ENCODE measurements at places on chromosomes 3 and 15.

GRCh38 chr3:11661827-11662226 lies 18.1 kb upstream of the VGLL4 start:
- DNase-seq = no peak

DNA sequence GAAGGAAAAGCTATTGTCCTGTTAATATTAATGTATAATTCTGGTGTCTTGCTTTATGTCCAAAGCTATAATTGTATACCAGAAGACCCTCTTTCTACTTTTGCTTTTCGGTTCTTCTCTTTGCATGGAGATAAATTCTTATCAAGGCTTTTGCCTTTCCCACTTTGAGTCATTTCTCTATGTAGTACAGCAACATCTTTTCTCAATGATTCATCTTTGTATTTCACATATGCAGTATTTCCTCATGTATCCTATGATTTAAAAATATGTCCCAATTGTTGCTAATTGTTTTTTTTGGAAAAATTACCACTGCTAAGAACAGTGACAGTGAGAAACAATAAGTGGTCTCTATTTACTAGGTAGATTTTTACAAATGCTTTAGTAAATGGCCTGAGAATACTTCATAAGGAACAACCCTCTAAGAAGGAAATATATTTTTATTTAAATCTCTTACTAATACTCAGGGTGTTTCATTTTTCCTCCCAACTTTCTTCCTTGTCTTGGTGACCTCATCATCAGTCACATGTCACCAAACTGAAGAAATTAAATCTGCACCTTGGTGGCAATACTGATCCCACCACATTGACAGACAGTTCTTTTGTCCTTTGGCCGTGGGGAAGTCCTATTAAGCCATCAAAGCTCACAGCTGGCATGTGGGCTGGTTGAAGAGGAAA lies 290.6 kb downstream of the SATB1 start:
- no peak for DNase-seq

- no peak for DNase-seq
These were observed 367.9 kb upstream of the PROK2 start for GRCh38 chr3:72152551-72153476.

DNA sequence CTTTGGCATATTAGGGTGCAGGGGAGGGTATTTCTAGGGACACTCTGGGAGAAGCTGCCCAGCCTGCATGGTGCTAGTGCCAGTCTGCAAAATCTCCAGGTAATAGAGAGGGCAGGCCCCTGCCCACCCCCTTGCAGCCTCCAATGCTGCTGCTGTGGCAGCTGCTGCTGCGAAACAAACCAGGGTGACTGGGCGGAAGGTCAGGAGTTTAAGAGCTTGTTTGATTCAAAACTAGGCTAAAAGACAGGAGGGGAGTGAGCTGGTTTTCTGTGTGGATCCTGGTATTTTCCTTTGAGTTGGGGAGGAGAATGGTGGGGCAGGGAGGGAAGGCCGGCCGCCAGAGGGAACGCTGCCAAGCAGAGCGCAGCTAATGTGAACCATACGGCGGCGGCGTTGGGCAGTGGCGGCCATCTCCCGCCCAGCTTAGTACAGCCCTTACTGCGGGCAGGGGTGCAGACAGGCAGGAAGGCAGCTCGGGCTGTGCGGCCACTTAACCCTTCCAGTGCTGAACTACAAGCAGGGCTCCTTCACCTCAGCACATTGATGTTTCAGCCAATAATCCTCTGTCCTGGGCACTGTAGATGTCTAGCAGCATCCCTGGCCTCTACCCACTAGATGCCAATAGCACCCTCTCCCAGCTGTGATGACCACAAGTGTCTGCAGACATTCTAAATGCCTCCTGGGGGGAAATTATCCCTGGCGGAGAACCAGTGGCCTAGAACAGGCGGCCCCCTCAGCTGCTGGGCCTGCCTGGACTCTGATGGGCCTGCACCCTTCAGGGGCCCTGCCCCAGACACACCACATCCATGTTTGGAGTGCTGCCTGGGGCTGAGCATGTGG lies 125.7 kb downstream of the EEFSEC start:
- peak; percentile 75 for DNase-seq

DNA sequence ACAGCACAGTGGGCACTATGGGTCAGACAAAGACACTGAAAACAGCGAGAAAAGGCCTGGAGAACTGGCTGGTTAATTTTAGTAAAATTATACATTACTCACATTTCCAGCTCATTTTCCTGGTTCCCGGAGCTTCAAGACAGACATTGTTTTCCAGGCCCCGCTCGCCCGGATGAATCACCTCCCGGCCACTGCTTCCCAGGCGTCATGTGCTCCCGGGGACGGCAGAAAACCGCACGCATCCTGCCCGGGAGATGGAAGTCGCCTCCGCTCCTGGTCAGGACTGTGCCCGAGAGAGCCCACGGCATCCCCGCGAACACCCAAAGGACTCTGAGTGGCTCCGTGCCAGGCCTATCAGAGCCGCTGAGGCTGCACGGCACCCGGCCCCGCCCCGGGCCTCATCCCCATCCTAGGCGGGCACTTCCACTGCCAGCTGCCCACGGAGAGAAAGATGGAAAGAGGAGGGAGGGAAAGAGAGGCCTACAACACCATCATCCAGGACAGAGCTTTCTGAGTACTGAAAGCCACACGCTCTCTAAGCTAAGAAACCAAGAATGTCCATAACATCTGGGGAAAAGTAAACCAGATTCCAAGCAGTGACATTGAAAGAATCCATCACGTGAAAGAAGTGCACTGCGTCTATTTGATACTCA lies 75.1 kb downstream of the VGLL4 start:
- no peak for DNase-seq

DNA sequence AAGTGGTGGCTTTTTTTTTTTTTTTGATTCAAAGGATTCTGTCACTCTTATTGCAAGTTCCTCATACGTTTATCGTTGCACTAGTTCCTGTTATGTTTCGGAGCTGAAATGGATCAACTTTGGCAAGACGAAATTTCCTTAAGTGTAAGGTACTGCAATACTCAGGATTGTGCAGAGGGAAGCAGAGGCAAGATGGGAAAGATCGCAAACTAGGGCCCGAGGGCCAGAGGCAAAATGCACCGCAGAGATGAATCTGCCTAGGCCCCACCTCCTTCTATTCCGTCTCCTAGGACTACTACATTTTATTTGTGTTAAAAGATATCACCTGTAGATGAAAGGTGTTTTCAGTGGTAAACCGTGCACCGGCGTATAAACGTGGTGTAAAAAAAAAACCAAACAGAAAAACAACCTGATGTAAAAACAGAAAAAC lies 331 bp downstream of the RNU6-1 start:
- no peak for DNase-seq

DNA sequence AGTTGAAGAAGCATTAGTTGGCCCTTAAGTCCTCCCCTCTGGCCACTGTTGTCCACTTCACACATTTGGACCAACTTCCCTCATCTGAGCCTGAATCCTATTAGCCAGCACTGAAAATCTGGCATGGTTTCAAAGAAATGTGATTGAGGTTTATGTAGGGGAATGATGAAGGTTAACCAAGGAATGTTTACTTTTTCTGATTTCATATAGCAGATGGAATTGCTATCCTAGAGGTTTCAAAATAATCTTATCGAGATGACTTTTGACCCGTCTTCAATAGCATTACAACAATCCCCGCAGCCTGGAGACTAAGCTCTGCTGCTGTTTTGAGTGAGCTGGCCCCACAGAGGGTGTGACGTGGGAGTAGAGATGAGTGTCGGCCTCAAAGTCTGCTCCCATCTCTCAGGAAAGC lies 200.8 kb upstream of the IL12A start:
- no peak for DNase-seq

GRCh38 chr15:62505762-62506161 lies 340.7 kb upstream of the C2CD4B start:
- no peak for DNase-seq

DNA sequence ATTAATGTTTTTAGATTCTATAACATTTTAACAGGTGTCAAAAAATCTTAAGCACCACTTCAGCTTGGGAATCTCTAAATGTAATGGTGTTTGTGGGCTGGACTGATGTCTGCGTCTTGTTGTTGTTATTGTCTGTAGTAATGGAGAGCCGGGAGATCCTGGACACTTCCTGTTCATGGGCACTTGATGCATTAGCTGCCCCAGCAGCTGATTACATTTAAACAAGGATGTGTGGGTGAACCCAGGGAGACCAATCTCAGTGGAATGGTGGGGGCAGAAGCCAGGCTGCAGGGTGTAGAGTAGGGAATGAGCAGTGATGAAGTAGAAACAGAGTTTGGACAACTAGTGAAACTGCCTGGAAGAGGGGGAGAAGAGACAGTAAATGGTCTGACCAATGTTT lies 7.8 kb downstream of the CCR5AS start:
- DNase-seq = no peak

GRCh38 chr3:140972833-140973232 lies 31.2 kb downstream of the SLC25A36 start:
- DNase-seq = no peak

- DNase-seq = no peak
These were observed 311.9 kb downstream of the SHQ1 start for GRCh38 chr3:72536206-72536877.

- no peak for DNase-seq
These were observed 5.5 kb upstream of the LEKR1 start for GRCh38 chr3:156820692-156821080.

GRCh38 chr15:68057758-68058157 lies 3.6 kb downstream of the PIAS1 start:
- no peak for DNase-seq

DNA sequence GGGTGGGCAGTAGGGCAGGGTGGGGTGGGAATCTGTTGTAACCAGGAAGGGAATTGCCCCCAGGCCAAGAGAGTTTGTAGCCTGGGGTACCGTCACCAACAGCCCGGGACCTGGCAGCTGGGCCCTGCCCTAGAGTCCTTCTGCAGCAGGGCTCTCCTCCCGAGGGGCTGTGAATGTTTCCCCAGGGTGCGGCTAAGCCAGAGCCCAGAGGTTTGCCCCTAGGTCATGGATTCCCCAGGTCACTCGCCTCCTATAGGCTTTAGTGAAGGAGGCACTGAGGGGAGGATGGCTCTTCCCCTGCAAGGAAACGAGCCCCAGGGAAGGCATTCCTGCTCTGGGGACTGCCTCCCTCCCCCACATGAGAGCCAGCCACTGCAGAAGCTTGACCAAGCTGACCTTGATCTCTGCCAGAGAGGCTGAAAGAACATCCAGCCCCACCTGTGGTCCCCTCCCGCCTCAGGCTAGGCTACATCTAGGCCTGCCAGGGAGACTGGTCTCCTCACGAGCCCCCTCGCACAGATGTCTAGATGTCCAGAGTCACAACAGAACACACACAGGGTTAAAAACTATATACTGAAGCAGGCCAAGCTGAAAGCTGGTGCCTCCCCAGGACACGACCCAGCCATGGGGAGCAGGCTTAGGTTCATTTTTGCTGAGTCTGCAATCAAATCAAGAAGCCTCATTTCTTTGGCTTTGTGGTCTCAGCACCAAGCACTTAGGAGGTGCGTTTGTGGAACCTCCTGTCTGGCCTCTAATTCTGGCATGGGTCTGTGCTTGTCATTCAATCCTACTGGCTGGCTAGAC lies 69.1 kb upstream of the TAMM41 start:
- peak; percentile 13 for DNase-seq
